ENCODE measurements at places on chromosomes 3 and 15. TPM values are rescaled to one million over a fixed set of nuclear protein-coding genes. Genes with fewer than 3 reads are reported as not detected.

- DNase-seq = no peak
These were observed 315.5 kb downstream of the TLE3 start for GRCh38 chr15:69782139-69782658.

DNA sequence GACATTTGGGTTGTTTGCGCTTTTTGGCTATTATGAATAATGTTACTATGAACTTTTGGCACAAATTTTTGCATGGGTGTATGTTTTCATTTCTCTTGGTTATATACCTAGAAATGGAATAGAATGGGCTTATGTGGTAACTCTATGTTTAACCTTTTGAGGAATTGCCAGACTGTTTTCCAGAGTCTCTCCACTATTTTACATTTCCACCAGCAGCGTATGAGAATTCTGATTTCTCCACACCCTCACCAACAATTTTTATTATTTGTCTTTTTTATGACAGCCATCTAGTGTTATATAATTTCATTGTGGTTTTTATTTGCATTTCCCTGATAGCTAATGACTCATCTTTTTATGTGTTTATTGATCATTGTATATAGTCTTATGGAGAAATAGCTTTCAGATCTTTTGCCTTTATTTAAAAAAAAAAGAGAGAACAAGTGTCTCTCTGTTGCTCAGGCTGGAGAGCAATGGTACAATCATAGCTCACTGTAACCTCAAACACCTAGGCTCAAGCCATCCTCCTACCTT is 247.2 kb downstream of the OPA1 start:
- no peak for DNase-seq

GRCh38 chr3:108036984-108037741 is 53.7 kb downstream of the CD47 start:
- no peak for DNase-seq

The ANKRD34C gene
- total RNA-seq = 0.19 TPM

GRCh38 chr3:100533176-100533575 is 40.8 kb downstream of the TMEM45A start:
- DNase-seq = no peak

- no peak for DNase-seq
These were observed 22.2 kb downstream of the EPHB3 start for GRCh38 chr3:184583578-184584451.

DNA sequence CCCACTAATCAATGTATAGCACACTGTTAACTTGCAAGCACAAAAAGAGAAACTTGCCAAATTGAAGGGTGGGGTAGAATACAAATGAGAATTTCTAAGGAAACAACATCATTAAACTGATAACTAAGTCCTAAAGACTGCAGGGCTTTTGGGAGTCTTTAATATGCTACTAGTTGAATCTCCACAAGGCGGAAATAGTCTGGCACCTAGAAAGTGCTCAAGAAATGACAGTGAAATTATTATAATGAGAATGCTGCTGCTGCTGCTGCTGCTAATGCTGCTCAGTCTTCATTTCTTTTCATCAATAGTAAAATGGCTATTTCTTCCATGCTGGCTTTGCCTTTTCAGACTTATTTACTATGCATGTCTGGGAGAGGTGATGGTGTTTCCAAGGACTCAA is 91.8 kb downstream of the BTD start:
- no peak for DNase-seq

The ZNF620 gene
- 3.7 TPM for total RNA-seq

The GOLGA8H gene
- total RNA-seq = 0.93 TPM

Data from posterior vena cava (tissue), 2 donors.